ENCODE measurements at places on chromosomes 12 and 14. TPM values are rescaled to one million over a fixed set of nuclear protein-coding genes. Genes with fewer than 3 reads are reported as not detected.
A peak's percentile ranks its signal among the peaks of the same experiment; 100 is the strongest.

- DNase-seq = no peak
These were observed 768.1 kb upstream of the TBX3 start for GRCh38 chr12:115451780-115452736.

GRCh38 chr14:90301668-90302090 is 30.1 kb downstream of the NRDE2 start:
- DNase-seq = peak; percentile 53

The TMEM229B gene
- 3.1 TPM for total RNA-seq

GRCh38 chr14:55855751-55856150 is 262.5 kb upstream of the PELI2 start:
- DNase-seq = no peak

- no peak for DNase-seq
These were observed 43.3 kb downstream of the MMAB start for GRCh38 chr12:109529691-109530640.

Measured in A172 (cell line).